Cardiac muscle cell (in vitro differentiated cells and primary cell): ENCODE measurements at places on chromosomes 12 and 14. TPM values are rescaled to one million over a fixed set of nuclear protein-coding genes. Genes with fewer than 3 reads are reported as not detected.

SOAT2 gene
- 0.57 and 1.6 TPM in 2 replicates for total RNA-seq

TAS2R46 gene
- 0.42 and 0.63 TPM in 2 replicates for total RNA-seq

A2M gene
- 63.5 and 91.9 TPM in 2 replicates for total RNA-seq

ANKRD33 gene
- total RNA-seq, result 0.30 TPM in 1 of 2 replicates, not detected in the other

POTEG gene
- not detected in 2 replicates for total RNA-seq
